ENCODE measurements at places on chromosomes 12 and 14. TPM values are rescaled to one million over a fixed set of nuclear protein-coding genes. Genes with fewer than 3 reads are reported as not detected.

TRPV4 gene
- total RNA-seq = 3.2 TPM

SMCO2 gene
- total RNA-seq = 0.88 TPM

LRFN5 gene
- under 0.01 TPM for total RNA-seq

PZP gene
- total RNA-seq = not detected

FOXM1 gene
- 3.3 TPM for total RNA-seq
